ENCODE measurements at places on chromosomes 7 and 10. TPM values are rescaled to one million over a fixed set of nuclear protein-coding genes. Genes with fewer than 3 reads are reported as not detected.

- no peak overlapping the region for H3K4me3 ChIP-seq
- H3K4me1 ChIP-seq: no peaks in the 10 kb centered on the region
- H3K27ac ChIP-seq: no peak overlapping the region
- no peaks in the 10 kb centered on the region for H3K36me3 ChIP-seq
- DNase-seq: no peak
- H3K27me3 ChIP-seq: peaks cover 12% of the 10 kb centered on the region
These were observed 57.9 kb upstream of the INPP5A start for GRCh38 chr10:132479603-132480221.

DNA sequence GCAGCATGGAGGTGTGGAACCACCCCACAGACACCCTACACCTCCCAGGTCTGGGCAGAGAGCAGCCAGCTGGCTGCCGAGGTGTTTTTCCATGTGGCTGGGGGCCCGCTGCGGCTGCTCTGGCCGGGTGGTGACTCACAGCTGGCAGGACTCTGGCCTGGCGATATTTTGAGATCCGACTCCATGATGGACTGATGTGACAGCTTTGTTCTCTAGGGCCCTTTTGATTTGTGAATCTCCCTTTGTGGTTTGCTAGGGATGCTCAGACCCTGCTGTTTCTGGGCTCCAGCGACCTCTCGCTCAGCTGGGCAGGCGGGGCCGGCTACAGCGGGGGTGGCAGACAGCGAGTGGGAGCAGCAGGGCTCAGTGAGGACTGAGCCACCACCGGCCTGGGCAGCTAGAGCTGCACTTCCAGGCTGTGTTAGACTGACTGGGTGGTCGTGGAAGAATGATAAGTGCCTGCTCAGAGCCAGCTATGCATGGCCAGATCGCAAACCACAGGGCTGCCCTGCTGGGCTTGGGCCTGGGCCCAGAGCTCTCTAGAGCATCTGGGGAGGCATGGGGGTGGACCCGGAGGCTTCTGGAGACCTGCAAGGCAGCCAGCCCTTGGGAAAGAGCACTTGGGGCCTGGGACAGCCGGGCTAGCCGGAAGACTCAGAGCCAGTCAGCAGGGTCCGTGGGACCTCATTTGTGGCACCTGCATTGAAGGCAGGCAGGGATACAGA, 46.2 kb upstream of the GDF10 start:
- H3K27me3 ChIP-seq: no peaks in the 10 kb centered on the region
- H3K4me3 ChIP-seq: no peak overlapping the region
- peaks cover 40% of the 10 kb centered on the region for H3K4me1 ChIP-seq
- H3K36me3 ChIP-seq: peaks cover 8% of the 10 kb centered on the region
- no peak for DNase-seq
- no peak overlapping the region for H3K27ac ChIP-seq

DNA sequence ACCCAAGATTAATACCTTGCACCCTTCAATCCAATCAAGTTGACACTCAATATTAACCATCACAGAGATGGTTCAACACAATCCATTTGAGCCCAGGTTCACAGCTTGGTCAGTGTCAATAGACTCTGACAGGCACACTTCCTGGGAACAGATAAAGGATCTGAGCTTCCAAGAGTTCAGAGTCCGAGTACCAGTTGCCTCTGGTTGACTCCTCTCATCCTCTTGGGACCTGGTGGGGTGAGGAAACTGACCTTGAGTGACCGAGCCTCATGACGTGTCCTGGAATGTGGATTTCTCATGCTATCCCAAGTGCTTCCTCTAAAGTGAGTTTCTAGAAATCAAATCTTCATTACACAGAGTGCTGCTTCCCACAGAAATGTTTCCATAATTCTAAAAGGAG, 162.0 kb downstream of the CYP26A1 start:
- DNase-seq: no peak
- H3K27ac ChIP-seq: no peak overlapping the region
- peaks cover 7% of the 10 kb centered on the region for H3K27me3 ChIP-seq
- no peaks in the 10 kb centered on the region for H3K4me1 ChIP-seq
- no peak overlapping the region for H3K4me3 ChIP-seq

DNA sequence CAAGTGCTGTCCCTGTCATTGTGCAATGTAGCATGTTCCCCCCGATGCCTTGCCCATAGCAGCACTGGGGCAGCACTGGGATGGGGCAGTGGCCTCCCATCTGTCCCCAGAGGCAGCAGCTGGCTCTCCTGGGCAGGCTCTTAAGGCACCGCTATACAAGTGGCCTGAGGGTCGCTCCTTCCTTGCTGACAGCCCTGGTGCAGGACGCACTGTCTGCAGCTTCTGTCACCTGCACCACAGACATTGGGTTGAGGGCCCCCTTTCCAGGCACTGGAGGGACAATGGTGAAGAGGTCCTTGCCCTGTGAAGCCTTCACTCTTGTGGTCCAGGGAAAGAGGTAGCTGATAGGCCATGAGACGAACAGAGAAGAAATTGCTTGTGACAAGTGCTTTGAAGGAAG, 10.6 kb downstream of the CPSF4 start:
- H3K4me1 ChIP-seq: peaks cover 2% of the 10 kb centered on the region
- no peak overlapping the region for H3K27ac ChIP-seq
- peaks cover 37% of the 10 kb centered on the region for H3K36me3 ChIP-seq
- no peak overlapping the region for H3K4me3 ChIP-seq
- no peaks in the 10 kb centered on the region for H3K27me3 ChIP-seq

BTBD16 gene
- not detected for total RNA-seq

DNA sequence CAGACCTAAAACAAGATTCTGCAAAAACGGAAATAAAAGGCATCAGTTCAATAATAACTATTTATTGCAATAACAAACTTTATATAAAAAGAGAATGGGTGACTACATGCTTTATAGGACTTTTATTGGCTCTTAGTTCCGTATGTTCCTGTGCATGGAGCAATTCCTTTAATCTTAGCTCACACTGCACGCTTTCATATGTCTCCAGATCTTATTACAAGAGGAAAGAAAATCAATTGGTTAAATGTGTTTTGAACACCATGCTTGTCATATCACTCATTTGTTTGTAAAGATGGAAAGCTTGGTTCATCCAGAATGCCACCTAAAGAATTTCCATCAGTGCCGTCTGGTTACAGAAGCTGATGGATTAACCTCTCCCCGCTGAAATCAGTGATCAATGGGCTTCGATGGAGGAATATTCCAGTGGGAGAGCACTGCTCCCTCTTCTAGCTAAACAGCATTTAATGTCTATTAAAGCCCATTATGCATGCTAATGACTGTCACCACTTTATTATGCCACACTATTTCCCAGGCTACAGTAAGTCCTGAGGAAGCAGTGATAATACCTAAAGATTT, 210.3 kb downstream of the GLI3 start:
- H3K36me3 ChIP-seq: no peaks in the 10 kb centered on the region
- H3K4me3 ChIP-seq: no peak overlapping the region
- no peak for DNase-seq
- H3K27ac ChIP-seq: no peak overlapping the region
- H3K4me1 ChIP-seq: no peaks in the 10 kb centered on the region

- peaks cover 6% of the 10 kb centered on the region for H3K36me3 ChIP-seq
- peak overlapping the region; percentile 40 for H3K4me3 ChIP-seq
- H3K27me3 ChIP-seq: peaks cover 24% of the 10 kb centered on the region
- DNase-seq: peak; percentile 78
- peaks cover 43% of the 10 kb centered on the region for H3K4me1 ChIP-seq
These were observed 754.2 kb downstream of the GRID1 start for GRCh38 chr10:85612378-85612775.

DNAJB6 gene
- total RNA-seq: 68.9 TPM

LSM5 gene
- total RNA-seq: 76.7 TPM

- H3K27me3 ChIP-seq: no peaks in the 10 kb centered on the region
- no peaks in the 10 kb centered on the region for H3K36me3 ChIP-seq
- H3K4me3 ChIP-seq: no peak overlapping the region
These were observed 16.0 kb downstream of the CHRM2 start for GRCh38 chr7:136884492-136884891.

DNA sequence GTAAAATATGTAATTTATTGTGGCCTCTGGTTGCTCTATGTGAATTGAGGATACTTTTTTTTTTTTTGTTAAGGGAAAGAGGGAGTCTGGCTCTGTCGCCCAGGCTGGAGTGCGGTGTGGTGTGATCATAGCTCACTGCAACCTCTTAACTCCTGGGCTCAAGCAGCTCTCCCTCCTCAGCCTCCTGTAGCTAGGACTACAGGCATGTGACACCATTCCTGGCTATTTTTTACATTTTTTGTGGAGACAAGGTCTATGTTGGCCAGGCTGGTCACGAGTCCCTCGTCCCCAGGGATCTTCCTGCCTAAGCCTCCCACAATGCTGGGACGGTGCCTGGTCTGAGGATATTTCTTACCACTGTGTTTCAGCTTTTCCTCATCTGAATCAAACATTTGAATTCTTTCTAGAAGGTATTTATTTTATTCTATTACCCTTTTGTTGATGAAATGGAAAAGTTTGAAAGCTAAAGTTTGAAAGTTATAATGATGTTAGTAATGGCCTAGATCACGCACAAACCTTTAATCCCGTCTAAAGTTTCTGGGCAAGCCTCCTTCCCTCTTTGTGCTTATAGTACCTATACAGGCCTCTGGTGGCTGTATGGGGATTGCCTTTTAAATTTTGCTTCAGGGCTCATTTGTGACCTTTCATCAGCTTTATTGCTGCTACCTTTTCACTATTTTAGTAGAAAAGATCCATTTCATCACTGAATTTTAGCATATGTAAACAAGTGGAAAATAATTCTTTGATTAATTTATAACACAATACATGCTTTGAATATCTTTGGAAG, 2.0 kb downstream of the IFRD1 start:
- H3K27ac ChIP-seq: peak overlapping the region; percentile 87
- peaks cover 36% of the 10 kb centered on the region for H3K4me1 ChIP-seq
- H3K27me3 ChIP-seq: no peaks in the 10 kb centered on the region
- peaks cover 10% of the 10 kb centered on the region for H3K36me3 ChIP-seq
- H3K4me3 ChIP-seq: peak overlapping the region; percentile 100

DNA sequence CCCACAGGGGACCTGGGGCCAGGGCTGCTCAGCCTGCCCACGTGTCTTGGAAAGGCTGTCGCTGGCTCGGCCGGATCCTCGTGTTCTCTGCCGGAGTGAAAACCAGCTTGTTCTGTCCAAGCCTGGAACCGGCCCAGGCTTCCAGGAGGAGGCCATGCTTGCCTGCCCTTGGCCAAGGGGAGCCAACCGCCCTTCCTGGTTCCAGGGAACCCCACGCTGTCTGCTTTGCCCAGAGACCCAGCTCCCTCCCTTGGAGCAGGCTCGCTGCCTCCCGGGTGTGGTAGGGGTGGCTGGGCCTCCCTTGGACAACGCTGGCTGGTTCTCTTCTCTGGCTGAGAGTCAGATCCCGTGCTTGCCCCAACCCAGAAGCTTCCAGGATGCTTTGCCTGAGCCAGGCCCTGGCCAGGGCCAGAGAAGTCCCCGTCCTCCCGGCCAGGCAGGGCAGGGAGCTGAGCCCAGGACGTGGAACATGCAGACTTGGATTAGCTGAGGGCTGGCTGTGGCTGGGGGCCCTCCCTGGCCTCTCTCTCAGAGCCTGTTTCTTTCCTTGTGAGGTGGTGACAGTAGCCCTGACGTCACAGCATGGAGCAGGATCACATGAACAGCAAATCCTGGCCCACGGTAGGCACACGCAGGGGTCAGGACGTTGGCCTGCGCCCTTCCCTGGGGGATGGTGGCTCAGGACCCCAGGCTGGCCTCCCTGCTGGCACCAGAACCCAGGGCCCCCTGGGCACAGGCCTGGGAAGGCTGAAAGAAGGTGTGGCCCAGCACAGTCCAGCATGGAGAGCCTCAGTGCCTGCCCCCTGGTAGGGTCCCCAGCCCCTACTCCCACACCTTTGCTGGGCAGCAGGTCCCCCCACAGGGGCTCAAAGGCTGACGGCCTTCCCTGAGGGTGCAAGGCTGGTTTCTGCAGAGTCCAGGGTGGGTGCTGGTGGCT, 67.5 kb downstream of the PWWP2B start:
- no peaks in the 10 kb centered on the region for H3K36me3 ChIP-seq
- no peaks in the 10 kb centered on the region for H3K27me3 ChIP-seq
- DNase-seq: no peak
- H3K4me3 ChIP-seq: no peak overlapping the region

DNA sequence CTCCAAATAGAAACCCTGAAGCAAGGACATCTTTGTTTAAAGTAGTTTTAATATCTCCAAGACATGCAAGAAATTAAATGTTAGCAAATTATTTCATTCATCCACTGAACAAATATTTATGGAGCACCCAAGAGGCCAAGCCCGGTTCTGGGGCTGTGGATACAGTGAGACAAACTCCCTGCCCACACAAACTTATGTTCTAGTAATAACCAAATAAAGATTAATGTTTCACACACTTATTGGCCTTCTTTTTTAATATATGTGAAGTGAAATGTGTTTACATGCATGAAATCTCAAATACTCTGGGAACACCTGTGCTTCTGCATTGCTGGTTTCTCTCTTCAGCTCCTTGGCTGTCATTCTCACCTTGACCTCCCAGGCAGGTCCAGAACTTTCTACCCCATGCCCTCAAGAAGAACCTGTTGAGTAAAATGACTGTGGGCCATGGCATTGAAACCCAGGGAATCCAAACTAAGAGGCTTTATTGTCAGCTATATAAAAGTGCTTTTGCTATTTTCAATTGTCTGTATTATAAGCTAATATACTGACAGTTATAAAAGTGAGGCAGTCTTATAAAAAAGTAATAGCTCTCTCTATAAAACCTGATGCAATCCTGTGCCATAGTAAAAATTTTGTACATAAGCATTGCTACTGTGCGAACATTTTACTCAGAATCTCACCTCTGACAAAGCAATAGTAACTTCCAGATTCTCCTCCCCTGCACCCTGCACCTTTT, 43.7 kb downstream of the SVIL start:
- H3K27me3 ChIP-seq: no peaks in the 10 kb centered on the region
- H3K4me3 ChIP-seq: no peak overlapping the region
- peaks cover 10% of the 10 kb centered on the region for H3K4me1 ChIP-seq

DNA sequence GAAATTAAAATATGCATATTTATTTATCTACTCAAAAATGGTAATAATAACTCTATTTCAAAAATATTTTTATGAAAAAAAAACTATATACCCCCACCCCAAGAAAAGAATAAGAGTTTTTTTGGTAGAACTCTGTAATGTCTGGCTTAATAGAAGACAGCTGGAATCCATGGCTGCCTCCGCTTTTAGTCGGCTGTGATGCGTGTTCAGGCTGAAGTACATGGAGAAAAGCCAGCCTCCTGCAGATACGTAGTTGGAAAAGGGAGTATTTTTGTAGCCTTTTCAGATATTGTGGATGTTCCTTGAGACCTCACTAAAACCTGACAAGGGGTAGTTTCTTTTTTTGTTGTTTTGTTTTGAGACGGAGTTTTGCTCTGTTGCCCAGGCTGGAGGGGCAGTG, 10.0 kb downstream of the FOXK1 start:
- H3K4me3 ChIP-seq: no peak overlapping the region
- DNase-seq: no peak
- no peaks in the 10 kb centered on the region for H3K27me3 ChIP-seq
- peaks cover 5% of the 10 kb centered on the region for H3K36me3 ChIP-seq
